ENCODE measurements at places on chromosomes 4 and X.

DNA sequence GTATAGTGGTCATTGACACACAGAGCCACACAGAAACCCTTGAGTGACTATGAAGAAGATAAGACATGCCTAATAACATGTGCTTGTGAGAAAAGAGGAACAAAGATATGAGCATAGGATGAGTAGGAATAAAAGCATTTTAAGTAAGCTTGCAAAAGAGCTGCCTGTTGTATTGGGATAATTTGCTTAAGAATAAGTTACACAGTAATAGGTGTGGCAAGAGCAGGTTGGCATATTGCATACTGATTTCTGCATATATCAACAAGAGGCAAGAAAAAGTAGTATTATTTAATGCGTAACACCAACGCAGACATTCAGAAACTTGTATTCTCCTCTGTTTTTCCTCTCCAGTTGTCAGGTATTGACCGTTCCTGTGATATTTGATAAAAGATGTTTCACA lies 111.5 kb upstream of the UGT8 start:
- DNase-seq, result no peak

- peak; percentile 34 for DNase-seq
These were observed 92.0 kb downstream of the IRF2 start for GRCh38 chr4:184382189-184382846.

- DNase-seq, result no peak
These were observed 26.2 kb upstream of the USP46 start for GRCh38 chr4:52685316-52685715.

- DNase-seq, result peak; percentile 35
These were observed 38.8 kb downstream of the EFNB1 start for GRCh38 chrX:68867458-68868112.

- DNase-seq, result no peak
These were observed 65.4 kb downstream of the CEP44 start for GRCh38 chr4:174349156-174349555.

GRCh38 chrX:44317181-44317580 lies 26.3 kb downstream of the EFHC2 start:
- DNase-seq, result no peak

DNA sequence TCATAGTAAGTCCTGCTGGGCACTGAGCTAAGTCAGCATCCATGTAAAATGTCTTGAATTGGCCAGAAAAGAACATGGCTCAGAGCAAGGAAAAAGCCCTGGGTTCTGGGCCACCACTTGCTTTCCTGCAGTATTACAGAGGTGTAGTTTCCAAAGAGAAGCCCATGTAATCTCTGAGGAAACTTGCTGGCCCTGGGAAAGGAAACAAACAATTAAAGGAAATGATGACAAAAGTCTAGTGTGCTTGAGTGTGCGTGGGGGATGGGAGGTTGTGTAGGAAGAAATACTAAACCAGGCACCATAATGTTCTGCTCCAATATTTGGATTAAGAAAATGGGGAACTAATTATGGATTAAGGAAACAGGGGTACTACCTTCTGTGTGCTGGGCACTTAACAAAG lies 39.5 kb upstream of the SMIM10L2A start:
- no peak for DNase-seq

DNA sequence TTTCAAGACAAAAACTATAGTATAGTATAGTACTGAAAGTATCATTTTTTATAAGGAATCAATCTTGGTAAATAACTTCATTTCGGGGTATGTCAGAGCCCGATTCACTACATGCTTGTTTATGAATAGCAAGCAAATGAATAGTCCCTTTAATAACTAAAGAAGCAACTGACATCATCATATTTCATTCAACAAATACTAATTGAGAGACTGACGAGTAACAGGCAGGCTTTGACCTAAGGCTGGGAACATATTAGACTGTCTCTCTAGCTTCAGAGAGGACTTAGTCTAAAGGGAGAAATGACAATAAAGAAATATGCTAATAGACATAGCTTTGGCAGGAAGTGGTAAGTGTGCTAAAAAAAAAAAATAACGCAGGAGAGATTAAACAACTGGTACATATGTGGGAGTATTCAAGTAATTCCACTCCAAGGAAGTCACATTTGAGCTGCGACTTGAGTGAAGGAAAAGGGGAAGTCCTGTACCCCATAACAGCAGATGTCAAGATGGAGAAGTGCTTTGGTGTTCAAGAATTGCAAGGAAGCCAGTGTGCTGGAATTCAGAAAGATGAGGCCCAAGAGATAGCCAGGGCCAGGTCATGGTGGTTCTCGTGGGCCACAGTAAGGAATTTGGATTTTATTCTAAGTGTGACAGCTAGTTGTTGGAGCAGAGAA lies 284.9 kb downstream of the FBXO8 start:
- no peak for DNase-seq

DNA sequence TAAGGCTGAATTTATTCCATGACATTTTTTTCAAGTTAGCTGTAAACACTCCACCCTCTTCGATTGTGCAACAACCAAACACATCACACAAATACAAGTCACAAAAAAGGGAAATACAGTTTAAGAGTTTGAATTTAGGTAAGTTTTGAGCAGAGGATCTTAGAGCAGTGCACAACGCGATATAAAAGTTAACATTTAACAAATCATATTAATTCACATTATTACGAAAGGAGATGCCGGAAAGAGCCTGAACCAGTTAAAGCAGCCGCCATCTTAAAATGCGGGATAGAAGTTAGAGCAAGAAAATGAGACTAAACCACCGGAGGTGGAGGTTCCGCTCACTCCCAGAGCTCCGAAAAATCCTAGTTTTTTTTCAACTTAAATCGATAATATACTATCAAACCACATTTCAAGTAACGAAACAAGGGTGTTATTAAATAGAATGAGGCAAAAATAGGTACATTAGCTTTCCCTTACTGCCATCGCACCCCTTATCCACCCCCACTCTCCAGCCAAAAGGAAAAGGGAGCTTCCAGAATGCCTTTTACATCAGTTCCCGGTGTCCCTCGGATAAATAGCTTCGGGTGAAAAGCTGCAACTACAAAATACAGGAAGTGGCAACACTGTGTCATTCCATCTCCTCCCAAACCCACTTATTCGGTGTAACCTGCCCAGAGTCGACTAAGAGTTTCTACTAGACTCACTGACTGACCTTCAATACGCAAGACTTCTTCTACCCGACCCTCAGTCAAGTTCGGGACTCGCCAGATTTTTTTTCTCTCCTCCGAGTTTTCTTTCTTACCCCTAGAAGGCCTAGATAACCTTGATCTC lies 1.9 kb downstream of the UBE2D3 start:
- DNase-seq, result peak; percentile 14

DNA sequence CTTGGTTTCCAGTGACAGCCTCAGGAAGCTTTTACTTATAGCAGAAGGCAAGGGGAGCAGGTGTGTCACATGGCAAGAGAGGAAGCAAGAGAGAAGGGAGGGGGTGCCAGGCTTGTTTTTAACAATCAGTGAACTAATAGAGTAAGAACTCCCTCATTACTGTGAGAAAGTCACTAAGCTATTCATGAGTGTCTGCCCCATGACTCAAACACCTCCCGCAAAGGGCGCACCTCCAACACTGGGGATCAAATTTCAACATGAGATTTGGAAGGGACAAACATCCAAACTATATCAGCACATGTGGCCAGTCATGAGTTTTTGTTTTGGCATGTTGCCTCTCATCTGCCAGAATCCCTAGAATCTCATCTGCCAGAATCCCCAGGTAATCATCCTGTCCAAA lies 183.5 kb upstream of the C1QTNF7 start:
- DNase-seq, result no peak

GRCh38 chr4:25861280-25861950 lies 1.4 kb downstream of the SEL1L3 start:
- DNase-seq, result no peak

DNA sequence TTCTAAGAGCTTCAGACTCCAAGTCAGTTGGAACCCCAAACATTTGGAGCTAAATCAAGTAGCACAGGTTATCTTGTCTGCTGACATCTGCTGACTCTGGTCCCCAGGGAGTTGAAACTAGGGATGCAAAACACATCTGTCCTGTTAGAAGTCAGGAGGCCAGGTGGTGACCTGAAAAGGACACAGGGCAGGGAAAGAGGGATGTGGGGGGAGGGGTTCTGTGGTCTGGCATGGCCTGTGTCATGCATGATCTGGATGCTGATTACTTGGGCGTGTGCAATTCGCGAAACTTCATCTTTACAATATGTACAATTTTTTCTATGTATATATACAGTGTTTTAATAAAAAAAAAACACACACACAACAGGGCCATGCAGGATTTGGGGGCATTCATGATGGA lies 55.3 kb downstream of the FHDC1 start:
- DNase-seq, result no peak

DNA sequence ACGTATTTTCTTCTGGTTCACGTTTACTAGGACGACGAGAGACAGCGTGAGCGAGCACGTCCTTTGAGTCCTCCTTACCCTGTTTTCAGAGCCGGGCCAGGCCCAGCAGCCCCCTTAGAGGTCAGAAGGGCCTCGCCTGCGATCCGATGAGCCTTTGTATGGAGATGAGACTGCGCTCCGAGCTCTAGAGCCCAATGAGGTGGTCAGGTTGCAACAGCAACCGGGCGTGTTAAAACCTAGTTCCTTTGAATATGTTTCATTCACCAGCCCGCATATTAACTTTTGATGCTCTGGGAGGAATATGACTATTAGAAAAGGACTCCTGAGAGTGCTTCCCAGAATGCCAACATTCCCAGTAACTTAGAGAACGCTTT lies 55.6 kb upstream of the TADA2B start:
- DNase-seq, result peak; percentile 27

DNA sequence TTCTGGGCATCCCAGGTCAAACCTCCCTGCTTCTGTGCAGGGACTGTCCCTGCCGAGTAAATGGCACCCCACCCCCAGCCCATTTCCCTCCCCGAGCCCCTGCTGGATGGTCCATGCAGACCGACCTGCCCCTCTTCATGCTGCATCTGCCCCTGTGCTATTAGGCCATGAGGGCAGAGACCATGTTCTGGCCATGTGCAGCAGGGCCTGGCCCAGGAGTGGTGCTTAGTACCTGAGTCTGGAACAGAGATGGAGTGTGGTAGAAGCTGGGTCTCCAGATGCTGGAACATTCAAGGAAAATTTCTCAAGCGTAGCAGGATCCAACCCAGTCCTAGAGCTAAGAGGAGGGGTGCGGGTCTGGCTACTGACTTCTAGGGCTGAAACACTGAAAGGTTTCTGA lies 15.3 kb upstream of the UBA1 start:
- DNase-seq, result no peak

- no peak for DNase-seq
These were observed 346.3 kb downstream of the FBXW7 start for GRCh38 chr4:152189451-152190179.

GRCh38 chrX:63746278-63746677 lies 38.7 kb downstream of the ARHGEF9 start:
- DNase-seq, result no peak

DNA sequence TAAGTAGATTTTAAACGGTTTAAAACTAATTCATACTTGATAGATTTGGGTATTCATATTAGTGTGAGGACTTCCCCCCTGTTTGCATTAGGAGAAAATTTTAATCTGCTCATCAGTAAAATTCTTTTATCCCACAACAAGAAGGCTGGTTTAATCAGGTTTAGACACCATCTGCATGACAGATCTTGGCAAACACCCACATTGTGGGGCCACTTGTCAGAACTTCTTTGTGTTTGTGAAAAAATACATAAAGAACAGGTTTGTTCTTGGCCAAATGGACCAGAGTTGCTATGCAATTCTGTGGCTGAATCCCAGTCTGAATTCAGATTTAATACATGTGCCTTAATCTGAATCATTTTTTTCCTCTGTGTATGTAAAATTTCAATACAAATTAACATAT lies 121.1 kb downstream of the REPS2 start:
- DNase-seq, result peak; percentile 29

GRCh38 chr4:37650481-37650880 lies 35.7 kb downstream of the RELL1 start:
- no peak for DNase-seq

DNA sequence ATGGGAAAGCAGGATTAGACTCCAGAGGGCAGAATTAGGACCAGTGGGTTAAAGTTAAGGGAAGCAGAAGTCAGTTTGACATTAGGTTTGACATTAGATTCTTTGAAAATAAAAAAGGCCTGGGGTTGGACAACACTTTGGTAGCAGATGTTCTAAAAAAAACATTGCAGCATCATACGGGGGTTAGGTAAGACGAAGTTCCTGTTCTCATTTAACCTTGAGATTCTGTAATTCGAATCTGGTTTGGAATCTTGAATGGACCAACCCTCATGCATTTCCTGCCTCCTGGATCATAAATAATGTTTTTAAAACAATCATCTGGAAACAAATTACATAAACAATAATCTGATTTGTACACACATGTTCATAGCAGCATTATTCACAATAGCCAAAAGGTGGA lies 181.0 kb downstream of the SHROOM3 start:
- no peak for DNase-seq

GRCh38 chr4:156763511-156763910 lies 208.1 kb downstream of the PDGFC start:
- peak; percentile 86 for DNase-seq

GRCh38 chrX:116009861-116010710 lies 160.5 kb upstream of the AGTR2 start:
- peak; percentile 9 for DNase-seq

DNA sequence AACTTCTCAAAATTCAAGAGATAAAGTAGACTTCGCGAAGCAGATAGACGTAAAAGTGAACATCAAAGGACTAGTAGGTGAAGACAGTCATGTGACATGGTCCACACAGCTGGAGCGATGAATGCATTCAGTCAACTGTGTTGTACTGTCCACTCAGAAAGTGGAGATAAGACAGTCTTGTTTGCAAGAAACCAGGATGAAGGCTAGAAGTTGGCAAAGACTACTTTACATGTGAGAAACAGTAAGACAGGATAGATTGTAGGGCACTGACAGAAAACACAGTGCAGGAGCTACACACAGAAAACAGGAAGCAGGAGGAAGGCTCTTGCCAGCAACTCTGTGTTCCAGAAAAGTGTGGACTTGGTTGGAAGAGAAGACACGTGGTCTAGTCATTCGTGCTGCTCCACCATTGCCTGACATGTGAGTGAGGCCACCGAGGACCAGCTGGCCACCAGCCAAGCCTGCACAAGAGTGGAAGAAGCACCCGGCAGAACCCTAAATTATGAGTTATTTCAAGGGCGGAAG lies 78.9 kb downstream of the FAT1 start:
- DNase-seq, result no peak

- DNase-seq, result no peak
These were observed 2.8 kb upstream of the MAMLD1 start for GRCh38 chrX:150360331-150360730.

GRCh38 chr4:99157478-99157935 lies 13.4 kb upstream of the ADH4 start:
- DNase-seq, result no peak

Data from NCI-H1105 treated with DMSO at 0.1 percent for 48 hours (cell line).